ENCODE measurements at places on chromosomes 1 and 21.

DNA sequence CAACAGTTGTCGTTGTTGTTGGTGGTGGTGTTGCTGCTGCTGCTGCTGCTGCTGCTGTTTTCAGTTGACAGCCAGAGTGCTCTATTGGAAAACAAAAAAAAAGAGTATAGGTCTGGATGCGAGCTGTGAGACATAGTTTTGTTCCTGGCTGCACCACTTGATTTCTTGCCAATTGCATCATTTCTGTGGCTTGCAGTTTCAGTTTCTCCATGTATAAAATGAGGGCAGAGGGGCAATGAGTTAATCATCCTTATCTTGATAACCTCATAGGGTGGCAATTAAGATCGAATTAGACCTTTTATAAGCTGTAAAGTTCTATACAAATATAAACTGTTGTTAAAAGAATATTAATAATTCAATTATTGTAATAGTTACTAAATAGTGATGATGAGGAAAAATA is 156.7 kb downstream of the DMRTA2 start:
- DNase-seq, result no peak

GRCh38 chr1:117809764-117810163 is 119.7 kb downstream of the GDAP2 start:
- no peak for DNase-seq

GRCh38 chr1:113027449-113027848 is 45.5 kb upstream of the LRIG2 start:
- no peak for DNase-seq

DNA sequence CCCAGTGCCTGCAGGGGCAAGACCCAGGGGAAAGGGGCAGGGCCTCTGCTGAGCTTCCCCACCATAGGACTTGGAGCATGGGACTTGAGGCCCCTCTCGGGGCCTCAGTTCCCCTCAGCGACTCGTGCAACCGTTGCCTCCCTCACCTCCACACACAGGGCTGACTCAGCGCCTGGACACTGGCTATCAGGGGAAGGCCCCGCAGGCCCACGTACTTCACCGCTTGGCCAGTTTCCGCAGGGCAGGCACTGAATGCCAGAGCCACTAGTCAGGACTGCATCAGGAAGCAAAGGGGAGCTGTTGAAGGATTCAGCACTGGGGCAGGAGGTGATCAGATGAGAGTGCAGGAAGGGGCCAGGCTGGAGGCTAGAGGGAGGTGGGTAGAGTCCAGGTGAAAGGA is 15.5 kb upstream of the FAM131C start:
- no peak for DNase-seq

DNA sequence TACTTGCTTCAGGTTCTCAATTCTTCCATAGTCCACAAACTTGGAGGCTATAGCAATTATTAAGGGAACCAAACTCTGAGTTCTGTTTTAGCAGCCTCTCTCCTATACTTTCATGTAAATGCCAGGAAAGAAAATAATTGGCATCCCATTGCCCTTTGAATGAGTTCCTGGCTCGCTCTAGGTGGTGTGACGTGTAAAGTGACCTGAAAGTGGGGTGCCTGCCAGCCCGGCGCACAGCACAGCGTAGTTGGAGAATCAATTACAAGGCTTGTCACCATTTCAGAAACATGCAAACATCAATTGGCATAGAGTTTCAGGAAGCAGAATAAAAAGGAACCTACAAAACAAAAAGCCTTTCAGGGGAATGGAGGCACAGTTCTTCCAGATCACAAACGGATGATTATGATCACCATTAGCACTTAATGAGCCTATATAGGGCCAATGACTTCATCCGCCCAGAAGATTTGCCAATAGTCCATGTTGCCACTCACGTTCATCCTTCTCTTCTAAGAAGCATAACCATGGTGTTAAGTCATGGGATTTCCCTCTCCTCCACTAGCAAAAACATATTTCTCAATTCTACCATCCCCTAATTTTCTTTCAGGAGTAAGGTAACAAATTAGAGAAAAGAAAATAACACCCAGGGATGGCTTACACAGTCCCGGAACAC is 354.6 kb upstream of the ADGRL2 start:
- no peak for DNase-seq

GRCh38 chr1:160621633-160622413 is 25.0 kb downstream of the SLAMF1 start:
- no peak for DNase-seq

DNA sequence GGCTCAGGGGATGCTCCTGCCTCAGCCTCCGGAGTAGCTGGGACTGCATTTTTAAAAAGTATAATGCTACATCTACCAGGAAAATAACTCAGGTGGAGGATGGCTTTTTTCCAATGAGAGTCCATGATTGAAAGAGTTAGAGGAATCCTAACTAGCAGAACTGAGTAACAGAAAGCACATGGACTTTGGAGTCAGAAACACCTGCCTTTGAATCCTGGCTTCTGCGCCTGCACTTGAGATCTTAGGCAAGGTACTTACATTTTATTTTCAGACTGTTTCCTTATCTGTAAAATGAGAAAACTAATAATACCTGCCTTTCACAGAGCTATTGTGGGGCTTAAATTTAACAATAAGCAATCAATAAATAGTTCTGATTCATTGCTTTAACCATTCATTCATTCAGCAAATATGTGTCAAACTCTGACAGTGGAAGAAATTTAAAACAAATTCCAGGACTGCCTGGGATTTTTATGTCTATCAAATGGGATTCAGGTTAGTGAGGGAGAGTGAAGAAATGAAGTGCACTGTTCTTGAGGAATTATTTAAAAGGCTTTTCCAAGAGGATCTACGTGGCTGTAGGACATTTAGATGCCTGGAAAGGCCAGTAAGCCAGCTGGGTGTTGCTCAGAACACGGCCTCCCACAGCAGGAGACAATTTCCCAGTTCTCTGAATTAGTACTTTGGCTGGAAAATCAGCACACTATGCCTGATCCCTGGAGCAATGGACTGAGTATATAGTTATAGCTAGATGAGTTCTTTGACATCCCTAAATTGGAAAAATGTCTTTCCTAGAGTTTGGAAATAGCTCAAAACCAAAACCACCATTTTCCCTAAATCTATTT is 12.8 kb upstream of the LBR start:
- DNase-seq, result no peak
